Stimulated activated effector memory CD8-positive, alpha-beta T cell treated with anti-CD3 and anti-CD28 coated beads, Interleukin-12 subunit alpha, Interleukin-12 subunit beta, amount 100 ng/mL, for 72 hours (primary cell): ENCODE measurements at places on chromosomes 5 and 9.

DNA sequence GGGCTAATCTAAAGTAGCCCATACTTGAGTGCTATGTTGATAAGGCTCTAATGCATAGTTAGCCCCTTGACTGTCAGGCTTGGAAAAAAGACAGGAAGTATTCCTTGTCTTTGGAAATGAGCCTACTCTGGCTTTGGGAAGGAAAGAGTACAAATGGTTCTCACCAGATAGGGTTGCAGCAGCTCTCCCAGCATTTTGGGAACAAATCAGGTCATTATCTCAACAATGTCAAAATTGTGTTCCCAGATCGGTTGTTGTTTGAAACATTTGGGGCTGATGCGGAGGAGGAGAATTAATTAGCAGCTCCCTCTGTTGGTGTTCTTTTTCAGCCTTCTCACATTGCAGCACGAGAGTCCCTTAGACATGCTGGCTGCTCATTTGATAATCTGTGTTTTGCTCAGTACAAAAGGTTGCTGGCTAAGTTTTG, 294.7 kb upstream of the DMRT1 start:
- no peak for DNase-seq

DNA sequence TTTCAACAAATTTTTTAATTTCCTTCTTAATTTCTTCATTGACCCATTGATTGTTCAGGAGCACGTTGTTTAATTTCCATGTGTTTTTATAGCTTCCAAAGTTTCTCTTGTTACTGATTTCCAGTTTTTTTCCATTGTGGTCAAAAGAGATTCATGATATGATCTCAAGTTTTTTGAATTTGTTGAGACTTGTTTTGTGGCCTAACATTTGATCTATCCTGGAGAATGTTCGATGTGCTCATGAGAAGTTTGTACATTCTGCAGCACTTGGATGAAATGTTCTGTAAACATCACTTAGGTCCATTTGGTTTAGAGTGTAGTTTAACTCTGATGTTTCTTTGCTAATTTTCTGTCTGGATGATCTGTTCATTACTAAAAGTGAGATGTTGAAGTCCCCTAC, 14.7 kb upstream of the PPIC start:
- DNase-seq = no peak

GRCh38 chr5:82031220-82032119, 59.6 kb downstream of the ATG10 start:
- no peak for DNase-seq

GRCh38 chr5:109739741-109740728, 50.3 kb downstream of the MAN2A1 start:
- no peak for DNase-seq

DNA sequence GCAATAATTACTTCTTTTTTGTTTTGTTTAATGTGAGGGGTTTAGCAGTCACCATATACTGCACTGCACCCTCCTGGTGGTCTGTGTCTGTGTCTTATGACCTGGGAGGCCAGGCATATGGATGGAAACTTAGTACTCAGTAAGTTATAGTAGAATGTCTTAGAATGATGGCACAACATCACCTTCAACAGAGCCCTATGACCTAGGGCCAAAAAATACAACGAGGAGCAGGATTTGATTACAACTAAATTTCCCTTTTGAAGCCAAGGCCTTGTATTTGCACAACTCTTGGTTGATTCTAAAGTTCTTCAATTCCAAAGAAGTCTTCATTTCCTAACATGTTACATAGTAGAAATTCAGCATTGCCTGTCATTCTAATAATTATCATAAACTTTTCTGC, 422.1 kb upstream of the PIK3R1 start:
- DNase-seq = no peak

- DNase-seq = no peak
These were observed 6.4 kb upstream of the AGPAT2 start for GRCh38 chr9:136693490-136694162.

GRCh38 chr5:124739634-124740025, 6.8 kb downstream of the ZNF608 start:
- DNase-seq = no peak

- DNase-seq = no peak
These were observed 244.4 kb downstream of the ADAMTSL1 start for GRCh38 chr9:18718393-18718792.

DNA sequence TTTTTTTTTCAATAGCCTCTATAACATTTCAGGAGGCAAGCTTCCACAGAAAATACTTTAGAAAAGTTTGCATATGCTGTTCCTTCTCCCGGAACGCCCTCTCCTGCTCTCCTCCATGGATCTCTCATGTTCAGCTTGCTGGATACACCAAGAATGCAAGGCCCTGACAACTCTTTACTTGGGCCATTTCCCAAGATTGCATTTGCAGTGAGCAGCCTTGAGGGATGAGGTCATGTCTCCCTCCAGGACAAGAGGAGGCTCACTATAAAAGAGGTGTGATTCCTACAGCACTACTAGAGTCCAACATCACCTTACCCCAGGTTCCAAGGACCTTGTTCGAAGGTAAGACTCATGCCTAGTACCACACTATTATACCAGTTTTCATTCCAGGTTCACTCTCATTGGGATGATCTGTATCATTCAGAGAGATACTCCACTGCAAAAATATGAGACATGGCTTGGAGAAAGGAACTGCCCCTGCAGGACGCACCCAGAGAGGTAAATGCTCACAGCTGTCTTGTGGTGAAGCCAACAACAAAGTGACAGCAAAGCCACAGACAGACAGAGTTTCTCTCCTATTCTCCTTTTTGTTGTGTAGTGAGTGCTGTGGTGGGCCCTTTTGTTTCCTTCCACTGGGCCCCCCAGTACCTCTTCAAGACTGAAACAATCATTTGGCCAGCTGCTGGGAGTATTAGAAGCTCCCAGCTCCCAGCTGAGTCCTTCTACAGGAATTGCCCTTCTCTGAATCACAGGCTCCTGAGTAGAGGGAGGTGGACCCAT, 151.7 kb upstream of the ZNF366 start:
- no peak for DNase-seq

DNA sequence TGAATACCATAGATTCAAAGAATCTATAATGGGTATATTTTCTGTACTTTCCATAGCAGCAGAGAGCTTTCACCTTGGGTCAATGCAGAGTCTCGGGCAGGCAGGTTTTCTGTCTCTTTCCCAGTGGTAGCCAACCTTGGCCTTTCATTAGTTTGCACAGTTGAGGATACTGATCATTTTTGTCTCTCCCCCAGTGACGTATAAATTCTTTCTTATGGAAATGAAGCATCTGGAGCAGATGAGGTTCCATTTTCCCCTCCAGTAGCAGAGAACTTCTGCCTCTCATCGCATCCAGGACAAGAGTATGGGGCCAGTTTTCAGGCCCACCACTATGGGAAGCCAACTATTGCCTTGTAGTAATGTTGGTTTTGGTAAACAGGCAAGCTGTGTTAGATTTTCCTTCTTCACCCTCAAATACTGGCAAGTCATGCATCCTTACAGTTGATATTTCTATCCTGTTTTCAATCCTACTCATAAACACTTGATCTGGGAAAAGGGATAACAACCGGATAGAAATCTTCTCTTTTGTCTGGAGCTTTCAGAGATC, 845.2 kb upstream of the CDH18 start:
- DNase-seq = no peak

GRCh38 chr9:86749894-86750255, 197.4 kb downstream of the GAS1 start:
- DNase-seq = no peak
